ENCODE measurements at places on chromosomes 3 and 15. TPM values are rescaled to one million over a fixed set of nuclear protein-coding genes. Genes with fewer than 3 reads are reported as not detected.

MUC4 gene
- not detected for total RNA-seq

SPTSSB gene
- total RNA-seq = 4.1 TPM

DUOX2 gene
- total RNA-seq = not detected

CASR gene
- total RNA-seq = 0.31 TPM

STRA6 gene
- total RNA-seq = 3.1 TPM

RTP3 gene
- not detected for total RNA-seq

AADACL2 gene
- not detected for total RNA-seq

C3orf85 gene
- total RNA-seq = not detected

ZPLD1 gene
- not detected for total RNA-seq

SLC2A2 gene
- not detected for total RNA-seq

GOLGA6D gene
- total RNA-seq = not detected

TTC23 gene
- total RNA-seq = 10.0 TPM

SH3BP5 gene
- total RNA-seq = 81.7 TPM

RASGRP1 gene
- total RNA-seq = 31.0 TPM

CYP11A1 gene
- total RNA-seq = not detected

ARL14 gene
- total RNA-seq = not detected

CELSR3 gene
- total RNA-seq = 67.9 TPM

HDGFL3 gene
- 122 TPM for total RNA-seq

THRB gene
- 47.0 TPM for total RNA-seq

HCLS1 gene
- total RNA-seq = 2.2 TPM

SSUH2 gene
- 1.3 TPM for total RNA-seq

CORO2B gene
- 52.9 TPM for total RNA-seq

STT3B gene
- total RNA-seq = 156 TPM

RAB27A gene
- 7.5 TPM for total RNA-seq

CHST13 gene
- total RNA-seq = not detected

PLA2G4D gene
- total RNA-seq = not detected

GNAT1 gene
- total RNA-seq = not detected

CD200 gene
- 57.6 TPM for total RNA-seq

ANKRD34C gene
- not detected for total RNA-seq

ACTC1 gene
- under 0.01 TPM for total RNA-seq

MNS1 gene
- total RNA-seq = 2.8 TPM

MLF1 gene
- total RNA-seq = 24.7 TPM

SLITRK3 gene
- 4.7 TPM for total RNA-seq

ZNF501 gene
- 25.0 TPM for total RNA-seq

GCSAM gene
- total RNA-seq = not detected

CRYGS gene
- total RNA-seq = 7.2 TPM

FGF12 gene
- total RNA-seq = 180 TPM

MESP2 gene
- not detected for total RNA-seq

GHSR gene
- total RNA-seq = not detected

ADGRG7 gene
- not detected for total RNA-seq

MESP1 gene
- 2.2 TPM for total RNA-seq

PPIP5K1 gene
- total RNA-seq = 99.2 TPM

HLTF gene
- 134 TPM for total RNA-seq

FRMD5 gene
- 33.5 TPM for total RNA-seq

MGLL gene
- total RNA-seq = 62.9 TPM

SLC25A38 gene
- 14.4 TPM for total RNA-seq

TMEM40 gene
- not detected for total RNA-seq

IMPG2 gene
- total RNA-seq = 2.8 TPM

GOLGA8B gene
- 133 TPM for total RNA-seq

PEX11A gene
- total RNA-seq = 10.3 TPM

RPL4 gene
- 2,484 TPM for total RNA-seq

ANKRD63 gene
- 0.94 TPM for total RNA-seq

TLR9 gene
- total RNA-seq = 0.31 TPM

SYNPR gene
- total RNA-seq = 45.7 TPM

MUSTN1 gene
- not detected for total RNA-seq

All from parietal lobe (tissue), 2 donors.